Stimulated activated CD8-positive, alpha-beta memory T cell treated with anti-CD3 and anti-CD28 coated beads, Interleukin-15, amount 100 ng/mL, for 4 hours (primary cell): ENCODE measurements at places on chromosomes 11 and 22.

DNA sequence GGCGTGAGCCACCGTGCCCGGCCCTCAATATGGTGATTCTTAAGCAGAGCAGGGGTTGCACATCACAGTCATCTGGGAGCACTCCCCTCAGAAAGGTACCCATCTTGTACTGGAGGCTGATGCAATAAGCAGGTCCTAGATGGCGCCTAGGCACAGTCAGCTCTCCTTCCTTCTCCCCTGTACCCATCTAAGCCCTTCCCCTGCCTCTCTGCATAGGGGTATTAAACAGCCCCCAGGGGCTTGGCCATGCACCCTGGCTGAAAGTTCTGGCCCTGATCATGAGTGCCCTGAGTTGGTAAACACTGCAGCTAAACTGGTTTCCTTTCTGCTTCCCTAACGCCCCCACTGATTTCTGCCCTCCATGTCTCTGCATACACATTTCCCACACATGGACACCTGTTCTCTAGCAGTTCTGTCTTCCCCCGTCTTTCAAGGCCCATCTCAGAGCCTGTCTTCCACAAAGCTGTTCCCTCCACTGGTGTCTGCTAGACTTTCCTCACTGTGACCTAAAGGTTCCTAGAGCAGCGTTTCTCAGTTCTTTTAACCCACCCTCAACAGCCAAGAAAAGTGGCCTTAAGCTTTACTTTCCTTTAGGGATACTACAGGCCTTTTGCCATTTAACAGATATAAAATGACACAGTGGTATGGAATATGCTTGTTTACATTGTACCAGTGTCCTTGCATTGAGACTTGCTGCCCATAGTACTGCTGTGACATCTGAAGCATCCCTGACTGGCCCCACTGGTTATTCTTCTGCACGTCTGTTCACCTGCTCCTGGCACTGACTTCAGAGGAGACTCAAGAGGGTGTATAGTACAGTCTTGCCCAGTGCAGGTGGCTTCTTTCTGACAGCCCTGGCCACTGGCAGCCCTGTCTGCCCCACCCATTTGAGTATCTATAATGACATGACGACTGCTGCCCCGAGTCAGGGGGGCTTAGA is 15.6 kb downstream of the UBE2L3 start:
- no peak for DNase-seq

DNA sequence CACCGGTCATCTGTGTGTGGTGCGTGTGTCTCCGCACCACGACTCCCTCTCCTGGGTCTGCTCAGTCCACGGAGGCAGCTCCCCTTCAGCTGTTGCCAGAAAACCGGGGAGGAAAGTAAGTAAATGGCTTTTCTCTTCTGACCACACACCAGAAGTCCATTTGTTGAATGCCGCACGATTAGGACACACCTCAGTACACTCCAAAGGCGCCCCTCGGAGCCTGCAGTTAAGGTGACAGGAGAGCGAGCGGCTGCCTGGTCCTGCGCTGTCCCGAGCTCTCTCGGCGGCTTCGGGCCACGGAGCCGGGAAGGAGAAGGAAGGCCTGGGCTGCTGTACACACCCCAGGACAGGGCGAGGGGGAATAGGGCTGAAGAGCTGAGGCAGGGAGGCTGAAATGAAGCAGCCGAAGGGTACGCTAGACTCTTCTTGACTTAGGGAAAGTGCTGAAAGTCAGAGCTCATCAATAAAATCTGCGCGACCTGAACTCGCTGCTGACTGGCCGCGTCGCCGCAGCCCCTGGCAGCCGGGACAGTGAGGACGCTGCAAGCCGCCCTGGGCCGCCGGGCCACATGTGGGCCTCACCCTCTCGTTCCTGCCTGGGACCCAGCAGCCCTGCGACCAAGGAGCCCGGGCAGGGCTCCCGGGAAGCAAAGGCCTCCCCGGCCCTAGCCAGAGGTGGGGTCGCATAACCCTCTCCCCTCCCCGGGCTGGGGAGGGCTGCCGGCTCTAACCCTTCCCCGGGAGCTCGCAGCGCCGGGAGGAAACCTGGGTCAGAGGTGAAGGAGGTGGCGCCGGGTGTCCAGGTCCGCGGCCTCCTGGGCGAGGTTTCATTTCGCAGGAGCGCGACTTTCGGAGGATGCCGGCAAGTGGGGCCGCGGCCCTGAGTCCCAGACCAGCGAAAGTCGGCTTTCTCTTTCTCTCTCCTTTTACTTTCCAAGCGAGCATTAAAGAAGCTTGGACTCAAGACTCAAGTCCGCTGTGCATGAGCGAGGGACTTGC is 1.6 kb upstream of the PAX6 start:
- DNase-seq: no peak

GRCh38 chr11:19714387-19715363 is 2.0 kb downstream of the NAV2 start:
- DNase-seq: no peak

DNA sequence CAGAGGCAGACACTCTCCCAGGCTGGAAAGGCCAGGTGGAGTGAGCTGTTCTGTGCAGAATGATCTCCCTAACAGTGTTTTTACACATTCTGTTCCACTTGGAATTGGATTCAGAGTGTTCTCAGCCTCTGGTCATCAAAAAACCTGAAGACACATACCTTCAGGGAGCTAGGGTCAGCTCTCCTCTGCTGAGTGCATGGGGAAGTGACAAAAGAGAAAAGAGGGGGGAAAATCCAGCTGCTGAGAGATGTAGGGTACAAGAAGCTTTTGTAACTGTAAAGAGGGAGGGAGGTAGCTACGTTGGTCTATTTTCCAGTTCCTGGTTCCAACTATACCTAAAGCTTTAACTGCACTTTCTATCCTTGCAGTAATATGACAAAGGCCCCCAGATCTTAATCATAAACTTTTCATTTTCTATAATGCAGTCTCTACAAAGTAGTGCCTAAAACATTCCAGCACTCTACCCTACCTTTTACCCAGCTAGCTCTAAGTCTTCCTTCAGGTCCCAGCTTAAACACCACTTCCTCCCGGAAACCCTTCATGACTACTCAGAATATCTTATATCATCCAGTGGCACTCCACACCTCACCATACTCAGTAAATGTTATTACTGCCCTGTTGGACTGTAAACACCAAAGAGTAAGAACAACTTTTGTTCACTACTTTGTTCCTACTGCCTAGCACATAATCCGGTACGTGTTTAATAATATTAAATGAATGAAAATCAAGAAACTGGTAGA is 9.2 kb downstream of the MAPK1 start:
- DNase-seq: no peak

GRCh38 chr22:35150183-35151107 is 84.5 kb downstream of the ISX start:
- no peak for DNase-seq

DNA sequence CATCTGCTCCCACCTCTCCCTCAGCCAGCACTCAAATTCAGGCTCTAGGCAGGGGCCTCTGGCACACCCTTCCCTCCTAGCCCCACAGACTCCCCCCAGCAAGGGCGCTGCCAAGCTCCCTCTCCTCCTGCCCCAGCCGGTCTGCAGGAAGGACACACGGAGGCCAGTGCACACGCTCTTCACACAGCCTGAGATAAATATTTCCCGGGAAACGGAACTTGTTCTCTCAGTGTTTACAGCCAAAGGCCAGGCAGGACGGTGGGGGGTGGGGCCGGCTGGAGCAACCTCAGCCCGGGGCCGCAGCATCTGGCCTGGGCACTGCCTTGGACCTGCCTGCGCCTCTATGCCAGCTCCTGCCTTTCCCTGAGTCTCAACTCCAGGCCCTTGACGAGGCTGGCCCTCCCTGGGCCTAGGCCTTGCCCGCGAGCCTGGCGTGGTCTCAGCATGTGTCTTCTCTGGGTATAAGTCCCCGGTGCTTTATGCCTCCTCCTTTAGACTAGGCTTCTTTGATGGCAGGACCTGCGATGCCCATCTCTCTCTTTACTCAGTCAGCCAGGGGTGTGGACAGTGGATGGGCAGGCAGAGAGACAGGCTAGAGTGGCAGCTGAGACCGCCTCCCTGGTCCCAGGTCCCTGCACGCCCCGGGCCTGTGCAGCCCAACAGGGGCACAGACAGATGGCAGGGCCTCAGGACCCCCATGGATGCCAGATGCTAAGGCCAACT is 48.4 kb downstream of the PDE2A start:
- DNase-seq: no peak

DNA sequence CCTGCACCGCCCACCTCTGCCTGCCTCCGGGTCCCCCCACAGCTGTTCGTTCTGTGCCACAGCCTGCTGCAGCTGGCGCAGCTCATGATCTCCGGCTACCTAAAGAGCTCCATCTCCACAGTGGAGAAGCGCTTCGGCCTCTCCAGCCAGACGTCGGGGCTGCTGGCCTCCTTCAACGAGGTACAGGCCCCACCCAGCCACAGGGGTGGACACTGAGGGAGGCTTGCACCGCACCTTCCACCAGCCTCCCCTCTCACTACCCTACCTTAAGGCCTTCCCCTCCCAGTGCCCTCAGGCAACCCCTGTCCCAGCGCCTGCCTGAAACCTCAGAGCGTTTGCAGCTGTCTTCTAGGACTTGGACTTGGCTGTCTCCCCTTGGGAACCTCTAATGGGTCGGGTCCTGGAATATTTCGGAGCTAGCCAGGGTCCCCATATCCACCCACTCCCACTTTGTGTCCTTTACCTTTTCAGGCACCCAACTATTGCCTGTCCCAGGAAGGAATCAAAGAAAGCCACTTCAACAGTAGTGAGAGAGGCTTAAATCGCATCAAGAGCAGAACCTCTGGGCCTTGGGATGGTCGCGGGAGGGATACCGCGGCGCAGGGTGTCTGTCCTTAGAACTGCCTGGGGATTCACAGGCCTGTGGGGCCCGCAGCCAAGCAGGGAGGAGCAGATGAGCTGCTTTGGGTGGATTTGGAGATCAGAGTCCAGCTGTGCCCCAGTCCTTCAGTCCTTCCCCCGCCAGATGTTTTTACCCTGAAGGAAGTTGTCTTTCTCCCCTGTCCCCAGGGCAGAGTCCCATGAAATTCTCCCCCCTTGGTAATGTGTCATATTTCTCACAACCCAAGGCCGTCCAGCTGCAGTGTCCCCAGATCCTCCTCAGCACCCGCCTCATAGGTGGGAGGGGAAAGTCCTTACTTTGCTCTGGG is 13.3 kb downstream of the SLCO2B1 start:
- DNase-seq: no peak
